ENCODE measurements at places on chromosomes 16 and 17.

- no peak for DNase-seq
Observed at GRCh38 chr16:27760789-27761176, 210.8 kb downstream of the KATNIP start.

- DNase-seq, result no peak
Observed at GRCh38 chr17:28716740-28717577, 709 bp downstream of the RAB34 start.

GRCh38 chr16:82509691-82510430 is 116.9 kb upstream of the CDH13 start:
- DNase-seq, result no peak

GRCh38 chr17:35947156-35947585 is 3.7 kb upstream of the LYZL6 start:
- no peak for DNase-seq

DNA sequence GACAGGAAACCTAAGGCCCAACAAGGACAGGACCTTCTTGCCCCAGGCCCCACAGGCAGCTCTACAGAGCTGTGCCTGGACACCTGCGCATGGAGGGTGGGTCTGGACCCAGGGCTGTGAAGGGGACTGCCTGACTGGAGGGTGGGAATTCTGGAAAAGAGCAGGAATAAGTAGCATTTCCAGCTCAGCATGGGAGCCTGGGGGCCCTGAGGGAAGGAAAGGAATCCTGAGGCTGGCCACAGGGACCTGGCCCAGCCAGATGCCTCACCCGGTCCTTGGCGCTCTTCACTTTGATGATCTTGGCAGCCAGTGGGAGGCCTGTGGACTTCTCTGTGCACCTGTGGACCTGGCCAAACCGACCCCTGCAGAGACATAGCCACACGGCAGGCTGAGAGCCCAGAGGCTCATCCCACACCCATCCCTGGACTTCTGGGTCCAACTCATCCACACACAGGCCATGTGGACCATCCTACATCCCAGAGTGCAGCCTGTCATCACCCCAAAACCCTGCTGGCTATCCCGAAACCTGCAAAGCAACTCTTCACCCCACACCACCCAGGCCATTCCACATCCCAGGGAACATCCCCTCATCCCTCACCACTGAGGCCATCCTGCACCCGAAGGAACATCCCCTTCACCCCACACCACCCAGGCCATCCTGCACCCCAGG is 18.7 kb downstream of the MYLK3 start:
- no peak for DNase-seq

DNA sequence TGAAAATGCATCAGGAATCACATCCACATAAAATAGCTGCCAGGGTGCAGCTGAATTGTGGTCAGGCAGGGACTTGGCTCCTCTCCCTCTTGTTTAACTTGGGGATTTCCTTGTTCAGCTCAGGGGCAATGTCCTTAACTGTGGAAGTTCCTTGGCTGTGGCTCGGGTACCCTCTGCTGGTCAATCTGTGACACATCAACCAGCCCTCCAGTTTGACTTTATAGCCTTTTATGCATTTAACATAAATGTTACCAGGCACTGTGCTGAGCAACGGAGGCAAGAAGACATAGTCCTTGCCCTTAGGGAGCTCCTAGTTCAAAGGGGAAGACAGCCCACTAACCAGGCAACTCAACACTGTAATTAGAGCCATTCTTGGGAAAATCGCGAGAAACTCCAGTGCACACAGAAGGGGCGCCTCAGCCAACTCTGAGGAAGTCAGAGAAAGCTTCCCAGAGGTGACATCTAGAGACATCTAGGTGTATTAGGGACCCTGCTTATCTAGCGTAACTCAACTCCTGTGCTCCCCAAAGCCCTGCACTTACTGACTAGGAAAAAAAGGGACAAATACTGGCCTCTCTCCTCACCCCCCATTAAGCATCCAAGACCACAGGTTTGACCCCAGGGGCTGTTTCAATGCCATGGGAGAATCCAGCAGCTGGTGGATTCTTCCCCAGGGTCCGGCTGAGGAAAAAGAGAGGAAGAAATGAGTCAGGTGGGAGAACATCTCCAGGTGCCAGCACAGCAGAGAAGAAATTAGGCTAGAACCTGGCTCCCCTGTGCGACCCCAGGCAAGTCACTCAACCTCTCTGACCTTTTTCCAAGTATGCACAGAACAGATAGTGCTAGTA is 17.3 kb upstream of the EEF2K start:
- no peak for DNase-seq

- no peak for DNase-seq
Observed at GRCh38 chr17:45081047-45081703, 20.1 kb downstream of the NMT1 start.

DNA sequence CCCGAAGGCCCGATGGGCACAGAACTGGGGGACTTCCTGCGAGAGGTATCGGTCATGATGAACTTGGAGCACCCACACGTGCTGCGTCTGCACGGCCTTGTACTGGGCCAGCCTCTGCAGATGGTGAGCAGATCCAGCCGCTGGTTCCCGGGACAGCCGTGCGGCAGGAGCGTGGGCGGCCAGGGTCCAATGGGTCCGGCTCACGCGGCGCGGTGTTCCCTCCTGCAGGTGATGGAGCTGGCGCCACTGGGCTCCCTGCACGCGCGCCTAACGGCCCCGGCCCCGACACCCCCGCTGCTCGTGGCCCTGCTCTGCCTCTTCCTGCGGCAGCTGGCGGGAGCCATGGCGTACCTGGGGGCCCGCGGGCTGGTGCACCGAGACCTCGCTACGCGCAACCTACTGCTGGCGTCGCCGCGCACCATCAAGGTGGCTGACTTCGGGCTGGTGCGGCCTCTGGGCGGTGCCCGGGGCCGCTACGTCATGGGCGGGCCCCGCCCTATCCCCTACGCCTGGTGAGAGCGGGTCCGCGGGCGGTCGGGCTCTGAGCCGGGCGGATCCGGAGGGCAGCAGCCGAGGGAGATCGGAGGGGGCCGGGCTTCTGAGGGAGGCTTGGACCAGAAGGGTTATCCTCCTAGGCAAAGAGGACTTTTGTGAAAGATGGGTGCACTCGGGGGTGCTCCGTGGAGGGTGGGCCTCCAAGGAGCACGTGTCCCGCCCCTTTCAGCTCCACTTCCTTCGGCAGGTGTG is 3.0 kb downstream of the TNK1 start:
- peak; percentile 49 for DNase-seq

DNA sequence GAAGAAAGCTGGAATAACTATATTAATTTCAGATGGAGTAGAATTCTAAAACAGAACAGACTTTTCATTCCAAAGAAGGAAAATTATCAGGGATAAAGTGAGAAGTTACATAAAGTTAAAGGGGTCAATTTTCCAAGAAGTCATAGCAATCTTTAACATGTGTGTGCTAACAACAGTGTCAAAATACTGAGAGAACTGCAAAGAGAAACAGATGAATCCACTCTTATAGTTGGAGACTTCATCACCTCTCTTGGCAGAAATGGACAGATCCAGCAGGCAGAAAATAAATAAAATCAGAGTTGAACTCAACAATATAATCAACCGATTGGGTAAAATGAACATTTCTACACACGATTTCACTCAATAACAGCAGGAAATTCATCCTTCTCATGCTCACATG is 5.4 kb downstream of the ABCA9 start:
- no peak for DNase-seq

GRCh38 chr16:84836234-84836647 is 16.5 kb downstream of the CRISPLD2 start:
- DNase-seq, result no peak

DNA sequence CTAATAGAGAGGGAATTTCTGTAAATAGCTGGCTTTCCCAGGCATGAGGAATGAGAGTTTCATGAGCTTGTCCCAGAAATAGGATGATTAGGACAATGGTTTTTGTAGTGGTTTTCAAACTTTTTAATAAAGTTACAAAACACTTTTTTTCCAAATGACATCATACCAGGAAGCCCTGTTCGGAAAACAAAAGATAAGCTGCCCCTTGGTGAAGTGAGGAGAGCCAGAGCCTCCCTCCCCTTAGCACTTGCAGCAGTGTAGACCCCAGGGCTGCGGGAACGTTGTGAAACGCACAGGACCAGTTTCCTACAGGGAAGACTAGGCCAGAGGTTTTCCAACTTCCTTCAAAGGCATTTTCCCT is 7.6 kb downstream of the FBRS start:
- DNase-seq, result no peak

GRCh38 chr16:88523309-88524161 is 46.7 kb upstream of the ZC3H18 start:
- DNase-seq, result no peak

DNA sequence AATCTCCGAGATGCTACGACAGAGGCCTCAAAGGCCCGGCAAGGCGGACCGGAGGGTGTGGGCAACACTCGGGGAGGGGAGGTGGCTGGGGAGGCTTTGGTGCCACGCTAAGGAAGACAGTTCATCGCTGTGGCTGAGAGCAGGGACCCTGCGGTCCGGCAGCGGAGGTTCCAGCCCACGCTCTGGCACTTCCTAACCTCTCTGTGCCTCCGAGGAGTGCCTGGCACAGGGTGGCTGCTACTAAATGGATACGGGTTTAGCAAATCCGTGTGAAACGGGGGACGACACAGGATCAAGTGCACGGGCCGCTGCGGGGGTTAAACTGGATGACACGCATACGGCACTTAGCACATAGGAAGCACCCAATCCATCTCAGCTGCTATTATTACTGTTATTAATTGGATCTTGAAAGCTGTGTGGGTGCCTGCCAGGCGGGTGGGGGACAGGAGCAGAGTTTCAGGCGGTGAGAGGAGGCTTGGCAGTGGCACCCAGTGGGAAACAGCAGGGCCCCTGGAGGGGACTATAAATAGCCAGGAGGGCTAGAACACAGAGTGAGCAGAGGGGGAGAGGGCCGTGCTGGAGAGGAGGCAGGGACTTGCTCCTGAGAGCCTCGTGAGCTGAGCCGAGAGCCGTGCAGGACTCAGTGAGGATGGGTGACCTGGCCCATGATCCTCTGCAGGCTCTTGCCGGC is 45.0 kb downstream of the ABR start:
- no peak for DNase-seq

DNA sequence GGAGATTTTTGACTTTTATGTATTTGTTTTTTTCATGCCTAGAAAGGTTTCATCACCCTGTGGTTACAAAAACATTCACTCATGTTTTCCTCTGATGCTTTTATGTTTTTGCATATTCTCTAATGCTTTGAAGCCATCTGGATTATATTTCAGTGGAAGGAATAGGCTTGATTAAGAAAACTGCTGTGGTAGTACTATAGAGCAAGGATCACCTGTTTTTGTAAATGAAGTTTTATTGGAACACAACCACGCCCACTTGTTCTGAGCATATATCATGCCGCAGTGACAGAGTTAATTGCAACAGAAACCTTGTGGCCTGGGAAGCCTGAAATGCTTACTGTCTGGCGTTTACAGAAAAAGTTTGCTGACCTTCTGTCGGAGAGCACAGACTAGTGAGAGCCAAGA is 11.5 kb downstream of the COX10 start:
- DNase-seq, result no peak

DNA sequence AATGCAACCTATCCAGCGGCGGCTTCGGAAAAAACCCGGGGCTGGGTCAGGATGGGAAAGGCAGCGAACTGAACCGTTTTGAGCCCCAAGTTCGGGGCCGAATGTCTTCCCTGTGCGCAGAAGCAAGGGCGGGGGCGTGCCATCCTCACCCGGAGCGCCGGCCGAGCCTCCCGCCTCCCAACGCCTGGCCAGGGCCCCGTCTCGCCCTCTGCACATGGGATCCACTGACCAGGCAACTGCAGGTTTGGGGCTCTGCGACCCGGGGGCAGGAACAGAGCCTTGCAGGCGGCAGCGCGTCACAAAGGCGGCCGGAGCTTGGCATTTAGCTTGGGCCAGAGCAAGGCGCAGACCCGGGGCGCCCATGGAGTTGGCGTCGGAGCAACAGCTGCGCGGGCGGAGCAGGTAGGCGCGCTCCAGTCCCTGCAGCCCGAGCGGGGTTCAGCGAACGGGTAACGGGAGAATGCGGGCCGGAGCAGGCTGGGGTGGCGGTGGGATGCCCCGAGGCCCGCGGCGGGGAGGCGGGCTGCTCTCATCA is at the start of gene FBXO39:
Gene FBXO39, plus strand, starts transcription at position 345 of the 535 bp plus-strand sequence. CDS start 3,654 bp downstream, outside the sequence.
- no peak for DNase-seq

GRCh38 chr17:39711851-39712250 is 12.0 kb downstream of the ERBB2 start:
- DNase-seq, result no peak

DNA sequence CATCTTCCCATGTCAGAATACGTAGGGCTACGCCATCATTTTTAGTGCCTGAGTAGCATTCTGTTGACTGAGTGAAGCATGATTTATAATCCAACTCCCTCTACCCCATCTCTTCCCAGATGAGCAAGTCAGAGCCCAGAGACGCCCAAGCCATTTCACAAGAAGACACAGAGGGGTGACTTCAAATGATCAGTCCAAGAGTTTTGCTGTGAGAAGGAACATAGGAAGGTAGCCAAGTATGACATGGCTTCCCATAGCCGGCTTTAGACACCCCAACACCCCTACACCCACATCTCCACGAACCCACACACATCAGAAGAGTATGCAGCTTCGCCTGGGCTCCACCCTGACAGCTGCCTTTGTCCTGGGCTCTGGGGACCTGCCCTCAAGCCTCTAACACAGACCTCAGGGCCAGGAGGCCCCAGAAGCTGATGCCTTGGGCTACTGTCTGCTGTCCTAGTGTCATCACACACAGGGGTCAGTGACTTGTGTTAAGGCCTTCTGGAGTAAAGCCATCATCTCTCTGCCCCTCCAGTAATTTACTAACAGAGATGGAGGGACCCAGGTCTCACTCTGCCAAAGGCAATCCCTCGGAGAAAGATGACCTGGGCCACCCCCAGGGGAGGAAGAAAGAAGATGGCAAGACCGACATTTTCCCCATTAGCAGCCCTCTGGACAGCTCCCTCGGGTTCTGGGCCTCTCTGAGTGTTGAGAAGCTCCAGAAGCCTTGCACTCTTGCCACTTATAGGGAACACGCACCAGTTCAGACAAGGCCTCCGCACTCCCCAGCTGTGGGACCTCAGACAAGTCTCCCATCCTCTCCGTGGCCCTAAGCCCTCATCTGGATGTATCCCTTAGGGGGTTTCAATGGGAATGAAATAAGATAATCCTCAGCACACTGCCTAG is 38.7 kb upstream of the MRPS23 start:
- no peak for DNase-seq

GRCh38 chr17:39225959-39226683 is 376 bp upstream of the STAC2 start:
- DNase-seq, result no peak

GRCh38 chr17:77926981-77927380 is 31.5 kb upstream of the TNRC6C start:
- no peak for DNase-seq

GRCh38 chr16:61797961-61798507 is 238.2 kb downstream of the CDH8 start:
- DNase-seq, result no peak

- DNase-seq, result no peak
Observed at GRCh38 chr16:81251871-81252270, 13.4 kb downstream of the BCO1 start.

DNA sequence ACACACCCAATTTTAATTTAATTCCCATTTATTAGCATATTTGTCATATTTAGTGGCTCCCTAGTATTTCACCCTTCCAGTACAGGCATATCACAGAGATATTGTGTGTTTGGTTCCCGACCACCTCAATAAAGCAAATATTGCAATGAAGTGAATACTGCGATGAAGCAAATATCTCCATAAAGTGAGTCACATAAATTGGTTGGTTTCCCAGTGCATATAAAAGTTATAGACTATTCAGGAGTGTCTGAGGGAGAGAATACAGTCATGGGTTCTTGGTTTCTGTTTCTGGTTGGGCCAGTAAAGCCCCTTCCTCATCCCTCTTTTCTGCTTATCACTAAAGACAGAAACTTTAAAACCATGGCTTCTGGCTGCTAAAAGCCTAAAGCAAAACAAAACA is 295.4 kb upstream of the AXIN2 start:
- no peak for DNase-seq

All from stimulated activated CD4-positive, alpha-beta T cell treated with anti-CD3 and anti-CD28 coated beads, Interleukin-1b, Interleukin-23, amount 100 ng/mL, for 1 hour (primary cell).